ENCODE measurements at places on chromosomes 12 and 14.

- no peak for DNase-seq
These were observed 167.2 kb downstream of the ADCK1 start for GRCh38 chr14:77967110-77967509.

DNA sequence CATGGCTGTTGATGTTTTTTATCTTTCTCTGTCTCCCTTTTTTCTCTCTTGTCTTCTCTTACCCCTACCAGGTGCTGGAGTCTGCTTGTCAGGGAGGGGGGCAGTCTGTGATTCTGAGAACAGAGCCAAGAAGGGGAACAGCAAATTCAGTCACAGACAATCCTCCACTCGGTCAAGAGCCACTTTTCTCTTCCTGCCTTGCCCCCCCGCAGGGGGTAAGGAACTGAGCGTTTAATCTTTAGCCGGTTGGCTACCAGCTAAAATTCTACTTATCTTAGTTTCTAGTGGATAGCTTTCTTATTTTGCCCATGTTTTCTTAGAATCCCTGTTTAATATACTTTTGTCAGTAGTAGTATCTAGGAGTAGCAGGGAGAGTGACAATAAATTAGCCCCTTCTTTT, 1.9 kb downstream of the RIMKLB start:
- no peak for DNase-seq

DNA sequence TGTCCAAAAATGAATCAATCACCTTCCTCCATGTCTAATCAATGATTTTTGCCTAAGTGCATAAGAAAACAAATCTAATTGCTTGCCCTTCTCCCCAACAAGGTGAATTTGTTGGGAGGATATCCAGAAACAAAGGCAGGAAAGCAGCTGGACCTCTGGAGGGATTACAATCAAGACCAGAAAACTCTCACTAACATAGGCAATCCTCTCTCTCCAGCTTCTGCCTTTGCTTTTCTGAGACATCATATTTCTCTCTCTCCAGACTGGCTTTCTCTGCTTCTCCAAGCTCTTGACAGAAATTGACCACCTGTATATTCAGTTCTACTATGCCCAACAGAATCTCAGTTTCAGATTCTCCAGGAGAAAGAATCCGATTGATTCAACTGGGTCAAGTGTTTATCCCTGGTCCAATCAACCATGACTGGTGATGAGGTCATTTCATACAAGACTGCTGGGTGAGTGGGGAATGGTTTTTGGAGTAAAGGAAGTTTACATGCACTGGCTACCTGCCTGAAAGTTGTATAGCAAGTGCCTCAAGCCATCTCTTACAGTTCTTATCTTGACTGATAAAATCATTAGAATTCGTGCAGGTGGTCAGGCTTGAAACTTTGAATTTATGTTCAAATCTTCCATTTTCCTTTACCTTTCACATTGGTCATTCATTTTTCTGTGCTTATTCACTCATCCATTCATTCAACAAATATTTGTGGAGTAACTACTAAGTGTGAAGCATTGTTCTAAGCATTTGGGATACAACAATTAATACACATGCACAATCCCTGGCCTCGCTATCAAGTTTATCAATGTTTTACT, 22.2 kb upstream of the CFAP54 start:
- DNase-seq, result peak; percentile 46

GRCh38 chr12:113649256-113649830, 177.7 kb upstream of the LHX5 start:
- DNase-seq, result no peak

GRCh38 chr14:28701733-28702132, 64.9 kb upstream of the FOXG1 start:
- no peak for DNase-seq

GRCh38 chr12:96070670-96071279, 35.4 kb upstream of the LTA4H start:
- DNase-seq, result peak; percentile 44

DNA sequence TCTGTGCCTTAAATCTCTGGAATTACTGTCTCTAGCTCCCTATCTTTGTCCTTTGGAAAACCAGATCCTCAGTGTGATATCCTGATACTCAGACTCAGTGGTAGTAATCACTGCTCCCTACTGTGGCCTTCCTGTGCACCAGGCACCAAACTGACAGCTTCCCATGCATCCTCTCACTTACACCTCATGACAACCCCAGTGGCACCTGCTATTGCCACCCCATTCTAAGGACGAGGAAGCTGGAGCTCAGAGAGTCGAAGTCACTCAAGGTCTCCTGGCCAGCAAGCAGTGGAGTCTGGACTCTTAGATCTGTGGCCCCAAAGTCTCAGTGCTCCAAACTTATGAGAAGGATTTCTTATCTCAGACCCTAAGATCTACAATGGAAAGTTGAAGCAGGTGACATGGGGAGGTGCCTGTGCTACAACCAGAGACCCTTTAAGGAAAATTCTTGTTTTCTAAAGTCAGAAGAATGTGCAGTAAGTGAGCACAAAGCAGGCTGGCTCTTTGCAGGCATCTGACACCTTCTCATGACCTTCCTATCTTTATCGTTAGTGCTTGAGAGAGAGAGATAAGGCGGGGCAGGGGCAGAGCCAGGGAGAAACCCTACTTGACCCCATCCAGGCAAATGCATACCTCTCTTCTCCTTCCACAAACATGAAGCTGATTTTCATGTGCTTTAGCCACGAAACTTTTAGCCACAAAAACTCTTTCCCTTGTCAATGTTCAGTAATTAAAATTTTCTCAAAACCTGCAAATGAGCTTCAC, 47.1 kb downstream of the CCDC60 start:
- DNase-seq, result no peak

DNA sequence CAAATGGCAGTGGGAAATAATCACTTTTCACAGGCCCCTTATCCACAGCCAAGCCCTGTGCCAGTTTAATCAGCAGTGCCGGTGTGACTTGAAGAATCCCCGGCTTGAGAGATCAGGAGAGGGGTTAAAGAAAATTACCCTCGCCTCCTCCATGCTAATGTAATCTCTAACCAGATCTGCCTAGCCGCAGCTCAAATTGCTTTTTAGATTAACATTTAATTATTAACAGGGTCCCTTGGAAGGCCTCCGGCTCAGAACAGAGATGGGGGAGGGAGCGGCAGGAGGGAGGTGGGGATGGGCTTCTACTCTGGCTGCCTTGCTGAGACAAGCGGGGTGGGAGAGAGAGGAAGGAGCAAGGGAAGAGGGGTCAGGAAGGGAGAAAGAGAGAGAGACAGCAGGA, 24.0 kb downstream of the FAM222A start:
- DNase-seq, result no peak

DNA sequence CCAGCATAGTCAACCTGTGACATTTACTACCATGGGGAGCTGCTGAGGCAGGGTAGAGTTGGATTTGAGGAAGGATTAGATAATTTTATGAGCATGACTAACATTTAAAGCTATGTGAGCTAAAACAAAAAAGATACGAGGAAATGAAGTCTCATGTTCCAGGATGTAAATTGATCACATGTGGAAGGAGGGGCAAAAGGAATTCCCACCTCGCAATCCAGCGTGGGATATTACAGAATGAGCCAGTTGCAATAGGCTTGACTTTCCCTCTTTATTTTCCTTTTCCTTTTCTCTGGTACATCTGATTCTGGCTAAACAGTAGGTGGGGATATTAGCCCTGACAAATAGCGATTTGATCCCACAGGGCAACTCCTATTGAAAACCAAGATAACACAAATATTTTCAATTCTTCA, 214.9 kb upstream of the HMGA2 start:
- peak; percentile 95 for DNase-seq

GRCh38 chr14:73313151-73313550, 75.8 kb downstream of the PAPLN start:
- no peak for DNase-seq

DNA sequence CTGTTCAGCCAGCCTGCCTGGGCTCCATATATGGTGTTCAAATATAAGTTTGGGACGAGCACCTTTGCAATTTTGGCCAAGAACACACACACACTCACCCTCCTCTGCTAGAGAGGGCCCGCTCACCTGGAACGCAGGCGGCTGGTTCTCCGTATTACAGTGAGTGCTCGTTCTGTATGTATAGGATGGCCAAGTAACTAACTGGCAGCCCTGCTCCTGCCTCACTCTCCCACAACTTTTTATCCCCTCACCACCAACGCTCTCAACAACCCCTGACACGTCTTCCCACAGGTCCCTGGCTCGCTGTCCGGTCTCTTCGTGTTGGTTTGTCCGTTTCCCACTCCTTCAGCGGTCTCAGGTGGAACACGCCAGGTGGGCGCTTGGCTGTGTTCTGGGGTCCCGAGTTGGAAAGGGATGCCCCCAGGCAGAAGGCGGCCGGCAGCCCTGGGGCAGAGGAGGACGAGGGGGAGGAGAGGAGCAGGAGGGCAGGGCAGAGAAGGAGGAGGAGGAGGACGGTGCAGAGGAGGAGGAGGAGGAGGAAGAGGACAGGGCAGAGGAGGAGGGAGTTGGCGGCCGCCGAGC, 398 bp upstream of the MSRB3 start:
- DNase-seq, result no peak

DNA sequence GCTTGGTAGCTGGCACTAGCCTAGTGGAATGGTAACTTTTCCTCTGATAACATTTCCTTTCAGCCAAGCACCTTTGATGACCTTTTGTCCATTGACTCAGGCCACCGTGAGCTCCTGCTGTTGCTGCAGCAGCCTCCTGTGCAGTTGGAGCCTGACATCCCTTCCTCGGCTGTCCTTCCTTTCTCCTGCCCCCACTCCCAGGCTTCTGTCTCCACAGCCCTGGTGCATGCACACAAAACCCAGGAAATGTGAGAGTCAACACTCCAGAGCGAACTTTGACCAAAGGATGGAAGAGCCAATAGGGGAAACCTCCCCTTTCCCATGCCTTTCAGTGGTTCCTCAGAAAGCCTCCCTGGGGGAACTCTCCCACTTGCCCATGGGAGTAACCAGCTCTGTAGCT, 115.0 kb downstream of the TMEM260 start:
- no peak for DNase-seq

- DNase-seq, result no peak
These were observed 112.2 kb downstream of the GPR135 start for GRCh38 chr14:59352961-59353360.
